PC-9 (cell line): ENCODE measurements at places on chromosomes 4 and X. TPM values are rescaled to one million over a fixed set of nuclear protein-coding genes. Genes with fewer than 3 reads are reported as not detected.

UGDH gene
- 88.6 and 98.5 TPM in 2 replicates for total RNA-seq

- H3K27me3 ChIP-seq: no peaks in the 10 kb centered on the region
- H3K4me1 ChIP-seq: no peaks in the 10 kb centered on the region
- no peak for DNase-seq
- H3K27ac ChIP-seq: no peak overlapping the region
Measured at GRCh38 chr4:75634951-75635350, 4.6 kb upstream of the CDKL2 start.

GRCh38 chr4:22921936-22922335 lies 229.2 kb downstream of the GBA3 start:
- DNase-seq: no peak
- H3K27ac ChIP-seq: no peak overlapping the region
- no peaks in the 10 kb centered on the region for H3K27me3 ChIP-seq
- H3K36me3 ChIP-seq: no peaks in the 10 kb centered on the region

DNA sequence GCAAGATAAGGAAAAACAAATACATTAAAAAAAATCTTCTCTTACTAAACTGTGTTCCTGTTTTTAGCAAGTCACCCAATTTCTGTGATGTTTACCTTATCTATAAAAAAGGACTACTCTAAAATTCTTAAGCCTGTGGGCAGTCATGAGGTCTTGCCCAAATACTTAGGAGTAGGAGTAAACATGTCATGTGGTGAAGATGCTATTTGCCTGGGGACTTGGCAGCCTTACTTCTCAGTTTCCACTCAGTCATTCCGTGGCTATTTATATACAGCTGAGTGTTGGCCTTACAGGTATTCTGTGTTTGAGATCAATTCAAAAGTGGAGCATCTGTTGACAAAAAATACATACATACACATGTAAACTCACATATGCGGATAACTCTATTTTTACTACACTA lies 89.9 kb upstream of the TLR2 start:
- DNase-seq: no peak
- no peaks in the 10 kb centered on the region for H3K27me3 ChIP-seq
- H3K36me3 ChIP-seq: no peaks in the 10 kb centered on the region
- no peak overlapping the region for H3K27ac ChIP-seq
- no peaks in the 10 kb centered on the region for H3K4me1 ChIP-seq

ESX1 gene
- 1.6 and 1.9 TPM in 2 replicates for total RNA-seq

ARL9 gene
- total RNA-seq: not detected in 2 replicates

DNA sequence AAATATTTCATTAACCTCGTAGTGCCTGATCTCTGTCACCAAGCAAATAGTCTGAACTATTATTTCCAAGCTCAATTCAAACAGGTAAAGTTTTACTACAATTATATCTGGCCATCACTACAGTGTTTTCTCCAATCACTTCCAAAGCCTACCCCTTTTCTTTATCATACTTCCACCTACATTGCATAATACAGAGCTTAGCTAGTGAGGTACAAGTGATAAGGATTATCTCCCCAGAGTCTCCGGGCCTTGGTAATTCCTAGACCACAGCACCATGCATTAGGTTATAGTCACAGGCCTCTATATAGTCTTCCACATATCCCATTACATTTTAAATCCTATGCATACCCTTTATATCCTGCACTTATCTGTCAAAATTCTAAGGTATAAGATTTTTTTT lies 154.2 kb downstream of the SNCA start:
- H3K27me3 ChIP-seq: no peaks in the 10 kb centered on the region
- H3K36me3 ChIP-seq: no peaks in the 10 kb centered on the region

GRCh38 chrX:84133023-84133422 lies 55.0 kb downstream of the RPS6KA6 start:
- H3K27me3 ChIP-seq: no peaks in the 10 kb centered on the region
- H3K27ac ChIP-seq: no peak overlapping the region
- no peaks in the 10 kb centered on the region for H3K36me3 ChIP-seq
- no peak for DNase-seq

ZDHHC9 gene
- 84.2 and 108 TPM in 2 replicates for total RNA-seq

DNA sequence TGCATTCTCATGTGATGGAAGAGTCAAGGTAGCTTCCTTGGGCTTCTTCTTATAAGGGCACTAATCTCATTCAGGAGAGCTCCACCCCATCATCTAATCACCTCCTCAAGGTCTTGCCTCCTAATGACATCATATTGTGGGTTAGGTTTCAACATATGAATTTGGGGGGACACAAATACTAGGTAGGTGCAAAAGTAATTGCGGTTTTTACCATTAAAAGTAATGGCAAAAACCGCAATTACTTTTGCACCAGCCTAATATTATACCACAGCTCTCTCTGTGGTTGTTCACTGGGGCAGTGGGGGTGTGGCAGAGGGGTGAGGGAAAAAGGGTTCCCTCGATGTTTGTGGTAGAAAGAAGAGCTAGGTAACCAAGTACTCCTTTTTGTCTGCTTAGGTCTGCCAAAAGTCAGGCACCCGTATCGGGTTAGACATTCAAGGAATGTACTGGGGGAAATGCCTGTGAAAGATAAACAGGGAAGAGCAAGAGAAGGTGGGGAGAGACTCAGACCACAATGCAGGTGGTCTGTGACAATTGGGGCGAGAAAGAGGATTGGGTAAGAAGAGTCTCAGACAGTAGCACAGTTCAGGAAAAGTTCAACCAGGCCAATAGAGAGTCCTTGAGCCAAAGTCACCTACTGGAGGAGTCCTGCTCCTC lies 78.9 kb upstream of the MTM1 start:
- no peaks in the 10 kb centered on the region for H3K27me3 ChIP-seq
- H3K4me3 ChIP-seq: no peak overlapping the region
- H3K27ac ChIP-seq: no peak overlapping the region
- DNase-seq: no peak
- H3K36me3 ChIP-seq: no peaks in the 10 kb centered on the region

DNA sequence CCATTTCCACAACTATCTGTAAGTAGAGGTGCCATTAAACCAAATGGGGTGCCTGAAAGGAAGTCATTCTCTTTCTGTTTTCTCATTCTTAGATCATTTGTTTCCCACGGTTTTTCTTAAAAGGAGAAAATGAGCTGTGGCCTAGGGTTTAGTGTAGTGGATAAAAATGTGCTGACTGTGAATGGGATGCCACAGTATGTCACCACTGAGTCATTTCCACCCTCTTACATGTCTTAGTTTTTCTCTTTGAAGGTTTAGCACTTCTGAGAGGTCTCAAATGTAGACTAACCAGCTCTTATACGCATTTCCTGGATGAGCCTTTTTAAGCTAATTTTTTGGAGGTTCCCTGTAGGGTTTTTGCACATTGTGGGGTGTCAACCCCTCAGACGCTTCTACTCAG lies 244.5 kb upstream of the SPANXN1 start:
- no peak overlapping the region for H3K4me3 ChIP-seq
- no peaks in the 10 kb centered on the region for H3K36me3 ChIP-seq
- no peaks in the 10 kb centered on the region for H3K4me1 ChIP-seq
- no peak overlapping the region for H3K27ac ChIP-seq
- no peak for DNase-seq

GRCh38 chrX:11375614-11376119 lies 82.5 kb downstream of the AMELX start:
- DNase-seq: no peak
- no peaks in the 10 kb centered on the region for H3K27me3 ChIP-seq
- H3K4me1 ChIP-seq: no peaks in the 10 kb centered on the region
- H3K4me3 ChIP-seq: no peak overlapping the region

GRCh38 chr4:125266901-125267604 lies 47.7 kb upstream of the FAT4 start:
- no peak overlapping the region for H3K27ac ChIP-seq
- no peaks in the 10 kb centered on the region for H3K36me3 ChIP-seq
- no peak overlapping the region for H3K4me3 ChIP-seq
- no peaks in the 10 kb centered on the region for H3K4me1 ChIP-seq
- no peak for DNase-seq

GRCh38 chr4:23775694-23776093 lies 114.2 kb downstream of the PPARGC1A start:
- no peaks in the 10 kb centered on the region for H3K4me1 ChIP-seq
- no peaks in the 10 kb centered on the region for H3K36me3 ChIP-seq
- DNase-seq: no peak

PCDH11X gene
- total RNA-seq: not detected in 2 replicates

GRCh38 chrX:26026179-26026578 lies 112.0 kb upstream of the MAGEB18 start:
- H3K36me3 ChIP-seq: no peaks in the 10 kb centered on the region
- no peak overlapping the region for H3K27ac ChIP-seq
- no peaks in the 10 kb centered on the region for H3K4me1 ChIP-seq
- H3K27me3 ChIP-seq: no peaks in the 10 kb centered on the region
- H3K4me3 ChIP-seq: no peak overlapping the region

- no peak overlapping the region for H3K4me3 ChIP-seq
- H3K27ac ChIP-seq: no peak overlapping the region
- no peaks in the 10 kb centered on the region for H3K4me1 ChIP-seq
- H3K27me3 ChIP-seq: no peaks in the 10 kb centered on the region
- H3K36me3 ChIP-seq: no peaks in the 10 kb centered on the region
- DNase-seq: no peak
Measured at GRCh38 chr4:61505773-61506685, 305.9 kb downstream of the ADGRL3 start.

DNA sequence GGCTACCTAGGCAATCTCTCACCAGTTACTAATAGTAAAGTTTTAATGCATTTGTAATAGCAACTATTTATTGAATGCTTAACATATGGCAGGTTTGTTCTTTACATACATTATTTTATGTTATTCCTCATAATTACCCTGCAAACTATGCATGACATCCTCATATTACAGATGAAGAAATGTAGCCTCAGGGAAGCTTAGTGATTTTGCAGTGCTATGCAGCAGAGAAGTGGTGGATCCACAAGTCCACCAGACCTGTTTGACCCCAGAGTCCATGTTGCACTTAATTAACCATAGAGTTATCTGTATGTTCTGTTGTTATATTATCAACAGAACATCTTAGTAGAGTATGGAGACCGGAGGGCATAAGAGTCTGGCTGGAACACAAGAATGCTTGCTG lies 78.7 kb downstream of the TRPC5 start:
- H3K4me1 ChIP-seq: no peaks in the 10 kb centered on the region
- no peak for DNase-seq
- no peak overlapping the region for H3K4me3 ChIP-seq
- no peaks in the 10 kb centered on the region for H3K27me3 ChIP-seq
- H3K27ac ChIP-seq: no peak overlapping the region

DNA sequence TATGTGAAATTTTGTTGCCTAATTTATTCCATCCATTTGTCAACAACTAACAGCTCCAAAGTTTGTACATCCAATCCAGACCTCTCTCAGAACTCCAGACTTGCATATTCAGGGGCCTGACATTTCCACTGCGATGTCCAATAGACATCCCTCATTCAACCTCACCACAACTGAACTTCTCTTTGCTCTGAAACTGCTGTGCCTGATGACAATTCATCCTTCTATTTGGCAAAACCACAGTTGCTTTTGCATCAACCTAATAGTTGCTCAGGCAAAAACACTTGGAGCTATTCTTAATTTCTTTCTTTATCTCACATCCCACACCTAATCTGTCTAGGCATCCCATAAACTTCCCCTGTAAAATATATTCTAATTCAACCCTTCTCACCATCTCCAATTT lies 56.5 kb downstream of the ANTXR2 start:
- no peaks in the 10 kb centered on the region for H3K27me3 ChIP-seq
- H3K27ac ChIP-seq: no peak overlapping the region
- H3K4me1 ChIP-seq: 0 out of 2 replicates have a peak, but pooled peaks cover 12% of the 10 kb centered on the region

DNA sequence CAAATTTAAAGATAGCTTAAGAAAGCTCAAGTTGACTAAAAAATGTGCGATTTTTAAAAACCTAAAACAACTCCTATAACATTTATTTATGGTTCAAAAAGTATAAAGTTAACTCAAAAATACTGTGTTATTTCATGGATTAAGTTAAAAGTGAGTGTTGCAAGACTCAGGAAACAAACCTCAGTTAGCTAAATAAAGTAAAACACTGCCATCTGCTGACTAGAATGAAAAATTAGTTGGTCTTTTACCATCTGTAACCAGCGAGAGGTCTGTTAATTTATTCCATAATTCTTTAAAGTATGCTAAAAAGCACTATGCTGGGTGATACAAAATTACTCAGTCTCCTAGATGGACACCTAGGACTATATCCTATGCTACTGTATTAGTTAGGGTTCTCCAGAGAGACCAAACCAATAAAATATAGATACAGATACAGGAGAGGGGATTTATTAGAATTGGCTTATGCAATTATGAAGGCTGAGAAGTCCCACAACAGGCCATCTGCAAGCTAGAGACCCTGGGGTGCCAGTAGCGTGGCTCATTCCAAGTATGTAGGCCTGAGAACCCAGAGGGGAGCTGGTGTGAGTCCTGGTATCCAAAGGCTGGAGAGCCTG lies 4.9 kb upstream of the WDFY3 start:
- H3K36me3 ChIP-seq: no peaks in the 10 kb centered on the region
- no peak for DNase-seq
- H3K27me3 ChIP-seq: no peaks in the 10 kb centered on the region
- H3K4me3 ChIP-seq: no peak overlapping the region

DNA sequence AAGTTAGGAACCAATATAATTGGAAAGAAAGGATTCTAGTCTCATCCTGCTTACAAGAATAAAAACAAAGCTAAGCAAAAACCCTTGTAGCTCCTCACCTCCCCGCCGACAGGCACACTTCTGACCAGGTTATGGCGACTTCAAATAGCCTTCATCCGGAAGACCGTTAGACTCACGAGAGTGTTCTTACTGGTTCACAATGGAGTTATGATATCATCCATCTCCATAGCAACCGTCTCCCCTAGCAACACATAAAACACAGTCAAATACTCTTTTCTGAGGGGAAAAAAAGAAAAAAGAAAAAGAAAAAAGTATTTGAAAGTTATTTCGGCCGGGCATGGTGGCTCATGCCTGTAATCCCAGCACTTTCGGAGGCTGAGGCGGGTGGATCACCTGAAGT lies at the start of gene IL13RA2:
Gene IL13RA2, minus strand, starts transcription at position 162 of the 400 bp plus-strand sequence. CDS start 347 bp downstream, outside the sequence.
- H3K36me3 ChIP-seq: no peaks in the 10 kb centered on the region
- peaks cover 38% of the 10 kb centered on the region for H3K4me1 ChIP-seq
- no peaks in the 10 kb centered on the region for H3K27me3 ChIP-seq
- no peak for DNase-seq
- H3K27ac ChIP-seq: peak within 1 kb of the TSS; percentile 72

SLC7A11 gene
- 110 and 187 TPM in 2 replicates for total RNA-seq

DNA sequence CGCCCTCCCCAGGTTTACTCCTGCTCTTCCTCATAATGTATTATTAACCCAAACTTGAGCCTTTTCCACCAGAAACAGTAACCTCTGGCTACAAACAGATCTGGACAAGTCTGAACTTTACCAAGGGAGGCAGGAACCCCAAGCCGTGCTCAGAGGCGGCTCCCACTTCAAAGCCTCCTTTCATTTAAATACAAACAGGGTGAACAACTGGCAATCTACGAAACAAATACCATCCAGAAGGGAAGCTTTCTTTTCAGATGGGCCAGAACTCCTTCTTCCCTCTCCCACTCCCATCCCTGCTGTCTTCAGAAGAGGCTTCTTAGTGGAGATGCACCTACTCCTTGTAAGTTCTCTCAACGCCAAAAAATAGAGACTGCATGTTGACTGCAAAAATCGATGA lies 2.1 kb upstream of the GPC4 start:
- peaks cover 5% of the 10 kb centered on the region; the same call in 1 of the 2 replicates for H3K4me1 ChIP-seq
- H3K36me3 ChIP-seq: no peaks in the 10 kb centered on the region
- no peak overlapping the region for H3K27ac ChIP-seq
- H3K27me3 ChIP-seq: peaks cover 32% of the 10 kb centered on the region
- no peak for DNase-seq

DNA sequence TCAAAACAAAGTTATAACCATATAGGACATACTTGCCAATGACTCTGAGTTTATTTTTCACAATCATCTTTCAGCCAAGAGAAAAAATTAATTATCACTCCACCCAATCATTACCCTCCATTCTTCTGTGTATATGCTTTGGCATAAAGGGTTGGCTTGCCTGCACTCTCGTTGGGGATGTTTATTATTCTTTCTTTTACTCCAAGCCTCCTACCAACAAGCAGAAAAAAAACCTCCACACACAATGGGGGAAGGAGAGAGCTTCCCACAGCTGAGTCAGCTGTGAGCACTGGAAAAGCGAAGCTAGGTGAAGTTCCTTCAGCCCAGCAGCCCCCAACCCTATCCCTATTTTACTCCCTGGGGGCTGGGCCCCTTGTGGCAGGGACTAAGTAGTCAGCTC lies 1.5 kb downstream of the OPHN1 start:
- no peaks in the 10 kb centered on the region for H3K36me3 ChIP-seq
- no peak for DNase-seq
